Progenitor cell of endocrine pancreas (in vitro differentiated cells): ENCODE measurements at places on chromosomes 16 and 17. TPM values are rescaled to one million over a fixed set of nuclear protein-coding genes. Genes with fewer than 3 reads are reported as not detected.

- H3K4me3 ChIP-seq, result peak overlapping the region; percentile 83
- no peak for DNase-seq
- peak overlapping the region; percentile 95 for H3K27ac ChIP-seq
- peaks cover 8% of the 10 kb centered on the region for H3K36me3 ChIP-seq
- H3K4me1 ChIP-seq, result peaks cover 10% of the 10 kb centered on the region
- H3K27me3 ChIP-seq, result no peaks in the 10 kb centered on the region
Observed at GRCh38 chr16:29962344-29962994, 590 bp downstream of the TMEM219 start.

DNA sequence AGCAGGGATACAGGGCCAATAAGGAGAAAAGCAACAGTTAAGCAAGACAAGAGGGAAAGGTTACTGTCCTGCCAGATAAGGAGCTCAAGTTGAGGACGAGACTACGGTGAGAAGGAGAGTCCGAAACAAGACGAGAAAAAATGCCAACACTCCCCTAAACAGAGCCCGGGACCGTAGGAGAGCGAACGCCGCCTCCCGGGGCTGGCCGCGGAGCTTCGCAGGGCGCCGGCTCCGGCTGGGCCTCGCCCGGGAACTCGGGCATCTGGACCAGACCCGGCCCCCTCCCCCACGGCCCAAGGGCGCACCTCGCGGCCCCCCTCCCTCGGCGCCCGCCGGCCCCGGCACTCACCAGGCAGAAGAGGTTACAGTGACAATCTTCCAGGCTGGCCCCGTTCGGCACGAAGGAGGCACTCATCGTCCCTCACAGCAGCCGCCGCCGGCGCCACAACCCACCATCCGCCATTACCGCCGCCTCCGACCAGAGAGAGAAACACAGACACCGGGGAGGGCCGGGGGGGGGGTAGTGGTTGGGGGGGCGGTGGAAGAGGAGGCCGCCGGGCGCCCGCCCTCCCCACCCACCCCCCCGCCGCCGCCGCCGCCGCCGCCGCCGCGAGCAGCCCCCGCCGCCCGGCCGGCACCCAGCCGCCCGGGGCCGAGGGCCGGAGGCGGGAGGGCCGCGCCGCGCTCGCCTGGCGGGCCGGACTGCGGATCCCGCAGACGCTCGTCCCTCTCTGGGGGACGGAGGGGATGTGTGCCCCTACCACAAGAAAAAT, at the start of gene MED13:
TSS of gene MED13 (minus strand) at position 488 of the 773 bp plus-strand sequence. CDS start at position 415, 73 bp downstream.
- H3K27ac ChIP-seq, result peak within 1 kb of the TSS; percentile 100
- peaks cover 4% of the 10 kb centered on the region for H3K36me3 ChIP-seq
- peak within 1 kb of the TSS; percentile 98 for H3K4me3 ChIP-seq
- peaks cover 38% of the 10 kb centered on the region for H3K4me1 ChIP-seq
- H3K27me3 ChIP-seq, result no peaks in the 10 kb centered on the region

The C16orf92 gene
- not detected in 2 replicates for total RNA-seq

- no peaks in the 10 kb centered on the region for H3K36me3 ChIP-seq
- no peak for DNase-seq
- H3K4me1 ChIP-seq, result peaks cover 3% of the 10 kb centered on the region
- H3K27ac ChIP-seq, result no peak overlapping the region
- H3K27me3 ChIP-seq, result no peaks in the 10 kb centered on the region
Observed at GRCh38 chr17:44636562-44636961, 19.7 kb upstream of the MEIOC start.

GRCh38 chr17:37701496-37701898, 43.4 kb downstream of the HNF1B start:
- no peaks in the 10 kb centered on the region for H3K27me3 ChIP-seq
- H3K4me3 ChIP-seq, result no peak overlapping the region
- peak overlapping the region; percentile 49 for H3K27ac ChIP-seq
- no peak for DNase-seq
- peaks cover 79% of the 10 kb centered on the region for H3K36me3 ChIP-seq

- H3K27ac ChIP-seq, result no peak overlapping the region
- no peaks in the 10 kb centered on the region for H3K36me3 ChIP-seq
- peaks cover 2% of the 10 kb centered on the region for H3K4me1 ChIP-seq
Observed at GRCh38 chr17:56317351-56318208, 164.3 kb downstream of the ANKFN1 start.

The KRT17 gene
- total RNA-seq, result 0.22 and 0.46 TPM in 2 replicates

GRCh38 chr17:79629548-79630049, 18.7 kb upstream of the RBFOX3 start:
- DNase-seq, result peak; percentile 1
- no peak overlapping the region for H3K27ac ChIP-seq
- no peak overlapping the region for H3K4me3 ChIP-seq
- H3K27me3 ChIP-seq, result peaks cover 53% of the 10 kb centered on the region
- H3K36me3 ChIP-seq, result no peaks in the 10 kb centered on the region

DNA sequence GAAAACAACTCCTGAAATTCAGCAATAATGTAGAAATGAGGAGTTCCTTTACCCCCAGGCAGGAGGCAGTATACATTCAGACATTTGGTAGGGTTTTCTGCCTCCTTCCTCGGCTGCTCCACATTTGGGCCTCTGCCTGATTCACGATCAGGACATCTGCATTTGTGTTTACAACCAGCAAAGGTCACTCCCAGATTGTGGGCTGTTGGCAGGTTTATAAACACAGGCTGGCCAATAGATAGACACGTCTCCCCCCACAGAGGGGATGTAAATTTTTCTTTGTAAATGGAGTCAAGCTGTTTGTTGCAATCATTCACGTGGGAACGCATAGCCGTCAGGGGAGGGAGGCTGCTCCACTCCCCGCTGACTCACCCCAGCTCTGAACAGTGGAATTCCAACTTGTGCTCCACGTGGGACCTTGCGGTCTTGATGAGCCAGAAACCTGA, 252.1 kb upstream of the N4BP1 start:
- H3K36me3 ChIP-seq, result no peaks in the 10 kb centered on the region
- peaks cover 28% of the 10 kb centered on the region for H3K27me3 ChIP-seq
- no peak for DNase-seq
- no peaks in the 10 kb centered on the region for H3K4me1 ChIP-seq
- H3K27ac ChIP-seq, result no peak overlapping the region

- no peaks in the 10 kb centered on the region for H3K27me3 ChIP-seq
- H3K4me1 ChIP-seq, result peaks cover 9% of the 10 kb centered on the region
- H3K36me3 ChIP-seq, result peaks cover 6% of the 10 kb centered on the region
- H3K27ac ChIP-seq, result peak overlapping the region; percentile 23
- no peak for DNase-seq
Observed at GRCh38 chr16:65769776-65770438, 596.6 kb upstream of the CDH5 start.

DNA sequence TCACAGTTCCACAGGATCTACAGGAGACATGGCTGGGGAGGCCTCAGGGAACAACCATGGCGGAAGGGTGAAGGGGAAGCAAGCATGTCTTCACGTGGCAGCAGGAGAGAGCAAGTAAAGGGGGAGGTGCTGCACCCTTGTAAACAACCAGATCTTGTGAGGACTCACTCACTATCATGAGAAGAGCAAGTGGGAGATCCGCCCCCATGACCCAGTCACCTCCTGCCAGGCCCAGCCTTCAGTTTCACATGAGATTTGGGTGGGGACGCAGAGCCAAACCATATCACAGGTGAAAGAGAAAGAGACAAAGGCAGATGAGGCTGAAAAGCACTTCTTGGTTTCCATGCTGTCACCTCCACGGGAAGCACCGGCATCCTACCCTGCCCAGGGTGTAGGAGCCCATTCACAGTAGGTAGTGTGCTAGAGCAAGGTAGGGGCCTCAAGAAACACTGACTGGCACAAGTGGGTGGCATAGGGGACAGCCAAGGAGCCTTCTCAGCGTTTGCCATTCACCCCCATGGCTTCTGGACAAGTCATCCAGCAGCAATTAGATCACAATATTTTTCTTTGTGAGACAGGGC, 6.6 kb downstream of the NARF start:
- H3K36me3 ChIP-seq, result peaks cover 33% of the 10 kb centered on the region
- no peak overlapping the region for H3K4me3 ChIP-seq
- no peaks in the 10 kb centered on the region for H3K27me3 ChIP-seq
- DNase-seq, result no peak
- no peak overlapping the region for H3K27ac ChIP-seq
- peaks cover 13% of the 10 kb centered on the region for H3K4me1 ChIP-seq

DNA sequence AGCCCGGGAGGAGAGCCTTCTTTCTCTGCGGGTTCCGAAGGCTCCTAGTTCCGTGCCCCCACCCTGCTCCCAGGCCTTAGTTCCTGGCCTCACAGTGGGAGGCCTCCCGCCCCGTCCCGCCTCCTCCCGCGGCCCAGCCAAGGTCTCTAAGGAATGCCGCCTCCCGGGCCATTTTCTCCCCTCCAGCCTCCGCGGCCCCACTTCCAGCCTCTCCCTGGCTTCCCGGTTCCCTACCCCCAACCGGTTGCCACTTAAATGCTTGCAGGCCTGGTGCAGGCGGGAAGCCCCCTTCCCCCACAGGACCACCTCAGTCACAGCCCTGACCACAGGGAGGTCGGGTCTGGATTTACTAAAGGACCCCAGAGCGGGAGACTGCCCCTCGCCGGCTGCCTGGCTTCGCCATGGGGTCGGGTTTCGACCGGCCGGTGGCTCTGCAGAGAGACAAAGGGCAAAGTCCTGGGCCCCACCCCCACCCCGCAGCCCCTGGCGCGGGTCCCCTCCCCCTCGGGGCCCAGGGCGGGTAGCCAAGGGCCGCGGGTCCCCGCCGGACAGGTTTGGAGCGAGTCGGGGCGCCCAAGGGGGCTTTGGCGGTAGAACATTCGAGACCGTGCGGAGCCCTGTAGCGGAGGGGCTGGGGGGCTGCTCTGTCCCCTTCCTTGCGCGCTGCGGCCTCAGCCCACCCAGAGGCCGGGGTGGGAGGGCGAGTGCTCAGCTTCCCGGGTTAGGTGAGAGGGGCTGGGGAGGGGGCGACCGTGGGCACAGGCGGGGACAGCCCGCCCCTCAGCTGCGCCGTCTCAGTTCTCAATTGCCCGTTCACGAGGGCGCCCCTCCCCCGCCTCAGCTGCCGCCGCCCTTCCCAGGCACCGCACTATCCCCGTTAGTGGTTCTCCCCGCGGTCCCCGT, 16.4 kb downstream of the IGF2BP1 start:
- H3K4me3 ChIP-seq, result peak overlapping the region; percentile 76

The TMEM101 gene
- total RNA-seq, result 27.5 and 28.9 TPM in 2 replicates

The PRR35 gene
- not detected in 2 replicates for total RNA-seq

DNA sequence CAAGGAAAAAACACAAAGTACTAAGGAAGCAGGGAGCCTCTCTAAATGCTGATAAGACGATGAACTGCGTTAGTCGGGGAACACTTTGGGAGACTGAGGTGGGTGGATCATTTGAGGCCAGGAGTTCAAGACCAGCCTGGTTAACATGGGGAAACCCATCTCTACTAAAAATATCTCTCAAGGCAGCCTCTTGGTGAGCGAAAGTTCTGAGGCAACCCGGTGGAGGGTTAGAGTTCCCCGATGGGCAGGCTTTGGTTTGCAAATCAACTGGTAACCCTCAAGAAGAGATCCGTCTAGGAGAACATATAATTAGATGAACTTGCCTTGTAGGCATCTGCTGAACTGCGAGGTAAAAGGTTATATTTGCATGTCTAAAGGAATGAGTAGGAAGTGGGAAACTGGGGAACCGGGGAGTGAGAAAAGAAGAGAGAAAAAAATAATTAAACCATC, 44.6 kb downstream of the WSB1 start:
- H3K4me1 ChIP-seq, result peaks cover under 1% of the 10 kb centered on the region
- no peak for DNase-seq
- H3K27ac ChIP-seq, result no peak overlapping the region
- H3K36me3 ChIP-seq, result no peaks in the 10 kb centered on the region
- H3K4me3 ChIP-seq, result no peak overlapping the region
- no peaks in the 10 kb centered on the region for H3K27me3 ChIP-seq

DNA sequence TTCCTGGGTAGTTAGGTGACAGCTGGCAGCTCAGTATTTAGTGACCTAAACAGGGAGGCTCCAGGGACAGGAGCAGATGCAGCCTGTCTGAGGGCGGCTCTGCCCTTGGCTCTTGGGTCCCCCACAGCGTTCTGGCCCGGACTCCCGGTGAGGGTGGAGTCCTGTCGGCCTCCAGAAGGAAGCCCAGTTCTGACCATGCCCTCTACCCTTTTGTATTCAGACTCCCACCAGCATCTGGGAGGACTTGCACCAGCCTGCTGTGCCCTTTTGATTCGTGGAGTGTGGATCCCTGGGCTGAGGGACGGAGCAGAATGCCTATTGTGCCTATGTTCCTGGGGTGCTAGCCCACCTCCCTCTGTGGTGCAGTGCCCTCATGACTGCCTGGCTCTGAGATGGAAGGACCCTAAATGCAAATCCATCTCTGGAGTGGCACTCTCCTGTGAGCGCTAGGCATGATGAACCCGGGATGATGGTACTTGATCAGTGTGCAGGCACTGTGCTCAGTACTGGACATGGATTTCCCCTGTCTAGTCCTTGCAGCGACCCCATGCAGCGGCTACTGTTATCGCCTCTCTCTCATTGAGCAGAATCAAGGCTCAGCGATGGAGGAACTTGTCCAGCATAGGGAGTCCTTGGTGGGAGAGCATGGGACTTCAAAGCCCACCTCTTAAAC, 123.1 kb downstream of the SNX29 start:
- H3K36me3 ChIP-seq, result peaks cover 2% of the 10 kb centered on the region
- H3K27me3 ChIP-seq, result no peaks in the 10 kb centered on the region
- peaks cover 11% of the 10 kb centered on the region for H3K4me1 ChIP-seq
- H3K4me3 ChIP-seq, result no peak overlapping the region
- no peak for DNase-seq

The GAN gene
- 14.0 and 14.9 TPM in 2 replicates for total RNA-seq

The CIITA gene
- not detected in 2 replicates for total RNA-seq

The DHRS7C gene
- not detected in 2 replicates for total RNA-seq

DNA sequence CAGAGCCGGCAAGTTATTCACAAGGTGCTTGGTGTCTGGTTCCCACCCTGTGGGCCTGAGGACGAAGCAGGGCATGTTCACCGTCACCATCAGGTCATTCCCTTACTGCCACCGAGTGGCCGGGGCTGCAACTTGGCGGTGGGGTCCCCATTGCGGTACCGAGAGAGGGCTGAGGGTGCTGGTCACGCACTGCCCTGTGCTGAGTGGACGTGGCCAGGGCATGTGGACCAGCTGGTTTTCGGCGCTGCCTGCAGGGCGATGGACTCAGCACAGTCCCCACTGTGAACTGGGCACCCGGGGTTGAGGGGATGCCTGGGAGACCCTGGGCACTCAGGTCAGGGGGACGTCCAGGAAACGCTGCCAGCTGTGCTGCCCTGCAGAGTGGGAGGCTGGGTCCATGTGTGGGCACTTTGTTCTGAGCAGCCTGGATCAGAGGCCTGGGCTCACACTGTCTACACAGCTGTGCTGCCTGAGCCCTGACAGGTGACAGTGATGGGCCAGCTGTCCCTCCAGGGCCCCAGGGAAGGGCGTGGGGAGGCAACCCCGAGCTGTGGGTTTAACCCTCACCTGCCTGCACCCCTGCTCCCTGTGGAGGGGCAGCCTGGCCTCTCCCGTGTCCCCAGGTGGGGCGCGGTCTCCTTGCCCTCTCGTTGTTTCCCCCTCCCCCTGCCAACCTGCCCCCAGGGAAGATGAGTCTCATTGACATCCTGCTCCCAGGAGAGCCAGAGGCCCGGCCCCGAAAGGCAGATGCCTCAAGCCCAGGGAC, 39.3 kb upstream of the GNG13 start:
- no peak overlapping the region for H3K4me3 ChIP-seq
- H3K36me3 ChIP-seq, result peaks cover 1% of the 10 kb centered on the region
- no peaks in the 10 kb centered on the region for H3K4me1 ChIP-seq
- DNase-seq, result no peak
- H3K27me3 ChIP-seq, result no peaks in the 10 kb centered on the region

The TM4SF5 gene
- 0.44 and 0.57 TPM in 2 replicates for total RNA-seq

The SLC16A13 gene
- 19.6 and 20.3 TPM in 2 replicates for total RNA-seq

GRCh38 chr17:46010597-46011186, 11.6 kb downstream of the STH start:
- no peak for DNase-seq
- peaks cover 7% of the 10 kb centered on the region for H3K4me1 ChIP-seq
- H3K27ac ChIP-seq, result no peak overlapping the region
- no peaks in the 10 kb centered on the region for H3K36me3 ChIP-seq
